NCI-H2107 (cell line): ENCODE measurements at places on chromosomes 16 and 17.

DNA sequence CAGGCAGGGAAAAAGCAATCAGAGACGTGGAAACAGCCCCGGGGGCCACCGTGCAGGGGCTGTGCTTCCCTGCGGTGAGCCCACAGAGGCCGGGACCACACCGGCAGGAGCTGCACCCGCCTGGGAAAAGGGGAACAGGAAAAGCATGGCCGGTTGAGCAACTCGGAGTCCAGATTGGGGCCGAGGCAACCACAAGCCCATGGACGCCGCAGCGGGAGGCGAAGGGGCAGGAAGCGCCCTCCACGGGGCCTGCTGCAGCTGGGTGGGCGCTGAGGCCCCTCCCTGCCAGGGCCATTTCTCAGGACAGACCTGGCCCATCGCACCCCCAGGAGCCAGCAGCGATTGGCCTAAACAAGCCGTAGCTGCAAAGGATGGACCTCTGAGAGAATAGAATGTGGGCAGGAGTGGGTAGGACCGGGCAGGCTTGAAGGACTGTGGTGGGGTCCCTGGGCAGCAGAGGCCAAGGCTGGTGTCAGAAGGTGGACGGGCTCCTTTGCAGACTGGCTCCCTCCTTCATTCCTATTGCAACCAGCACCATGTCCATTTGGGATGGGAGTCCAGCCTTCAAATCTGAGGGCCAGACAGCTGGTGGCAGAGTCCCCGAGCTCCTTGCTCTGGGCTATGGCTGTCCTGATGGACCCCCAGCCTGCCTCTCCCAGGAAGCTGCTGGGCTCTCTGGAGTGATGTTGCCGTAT lies 30.4 kb downstream of the COX4I1 start:
- DNase-seq, result no peak

GRCh38 chr17:37047631-37048104 lies 98.9 kb downstream of the AATF start:
- DNase-seq, result peak; percentile 73

DNA sequence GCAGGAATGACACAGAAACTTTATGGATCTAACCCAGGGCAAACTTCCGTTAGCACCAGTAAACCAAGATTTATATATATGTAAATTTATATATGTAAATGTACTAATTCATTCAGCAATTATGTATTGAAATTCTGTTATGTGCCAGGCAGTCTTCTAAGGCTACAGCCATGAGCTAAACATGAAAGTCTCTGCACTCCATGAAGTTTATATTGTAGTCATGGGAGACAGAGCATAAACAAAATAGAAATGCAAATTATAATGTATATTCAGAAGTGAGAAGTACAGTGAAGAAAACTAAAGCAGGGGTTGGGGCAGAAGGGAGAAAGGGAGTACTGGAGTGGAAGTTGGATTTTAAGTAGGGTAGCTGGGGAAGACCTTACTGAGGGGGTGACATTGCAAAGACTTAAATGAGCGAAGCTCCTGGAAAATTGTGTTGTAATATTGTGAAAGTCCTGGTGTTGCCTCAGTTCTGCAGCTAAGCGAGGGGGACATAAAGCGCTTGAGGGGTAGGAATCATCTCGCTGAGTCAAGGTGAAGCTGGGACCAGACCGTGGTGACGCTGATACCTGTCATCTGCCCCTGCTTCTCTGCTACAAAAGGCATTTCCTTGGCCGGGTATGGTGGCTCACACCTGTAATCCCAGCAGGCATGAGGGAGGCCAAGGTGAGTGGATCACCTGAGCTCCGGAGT lies 64.8 kb downstream of the YPEL2 start:
- DNase-seq, result no peak

GRCh38 chr16:11674001-11674817 lies 6.0 kb downstream of the SNN start:
- DNase-seq, result no peak

DNA sequence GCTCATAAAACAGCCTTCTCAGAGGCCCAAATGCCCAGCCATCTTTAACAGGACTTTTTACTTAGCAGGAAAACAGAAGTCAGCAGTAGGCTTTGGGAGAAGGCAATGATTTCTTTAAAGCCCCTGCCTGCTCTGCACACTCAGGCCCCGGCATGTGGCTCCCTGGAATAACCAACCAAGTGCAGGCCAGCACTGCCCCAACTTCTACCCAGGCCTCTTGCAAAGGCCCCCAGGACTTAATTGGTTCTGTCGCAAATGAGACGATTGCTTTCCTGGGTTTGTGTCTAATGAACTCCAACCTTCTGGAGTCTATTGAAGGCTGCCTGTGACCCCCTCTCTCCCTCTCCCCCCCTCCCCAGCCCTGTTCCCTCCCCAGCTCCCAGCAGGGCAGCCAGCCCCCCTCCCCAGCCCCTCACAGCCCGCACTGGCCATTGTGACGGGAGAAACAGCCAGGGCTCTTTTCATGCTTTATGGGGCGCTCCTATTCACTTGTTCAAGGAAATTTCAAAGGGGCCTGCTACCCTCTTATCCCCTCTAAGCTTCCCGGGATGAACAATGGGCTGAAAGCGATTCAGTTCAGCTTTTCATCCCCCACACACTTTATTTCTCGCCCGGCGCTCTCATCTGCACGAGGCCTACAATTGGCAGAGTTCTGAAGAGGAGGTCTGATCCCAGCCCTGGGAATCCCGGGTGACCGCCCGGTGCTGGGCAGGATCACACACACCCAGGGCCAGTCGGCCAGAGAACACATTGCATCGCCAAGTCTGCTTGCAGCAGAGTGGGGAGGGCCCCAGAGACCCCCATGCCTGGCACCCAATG lies 15.5 kb downstream of the AXIN2 start:
- no peak for DNase-seq
